ENCODE measurements at places on chromosomes 2 and 18.

DNA sequence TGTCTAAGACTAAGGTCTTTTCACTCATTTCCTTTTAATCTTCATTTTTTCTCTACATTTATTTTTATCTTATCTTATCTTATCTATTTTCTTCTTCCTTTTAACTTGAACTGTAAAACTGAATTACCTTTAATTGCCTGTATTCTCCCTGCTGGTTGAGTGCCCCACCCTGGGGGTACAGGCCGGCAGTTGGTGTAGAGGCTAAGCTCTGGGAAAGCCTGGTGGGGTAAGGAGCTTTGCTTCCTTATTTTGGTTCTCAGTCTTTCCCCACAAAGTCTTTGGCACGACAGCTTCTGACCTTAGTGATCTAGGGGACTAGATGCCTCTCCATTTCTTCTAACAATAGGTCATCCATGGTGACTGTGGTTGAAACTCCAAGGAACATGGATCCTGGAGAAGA is 26.8 kb upstream of the HAAO start:
- DNase-seq = no peak

DNA sequence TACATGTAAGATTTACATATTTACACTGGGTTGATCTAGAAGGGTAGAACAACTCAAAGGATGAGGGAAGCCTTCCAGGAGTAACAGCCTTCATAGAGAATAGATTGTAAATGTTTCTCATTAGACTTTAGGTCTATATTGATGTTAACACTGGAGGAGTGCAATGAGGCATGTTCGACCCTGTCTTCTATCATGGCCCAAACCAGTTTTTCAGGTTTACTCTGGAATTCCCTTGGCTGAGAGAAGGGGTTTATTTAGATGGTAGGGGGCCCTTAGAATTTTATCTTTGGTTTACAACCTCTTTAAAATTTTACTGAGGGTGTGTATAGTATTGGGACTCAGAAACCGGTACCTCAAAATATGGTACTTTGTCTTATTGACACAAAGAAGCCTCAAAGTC is 634.9 kb upstream of the PIK3C3 start:
- DNase-seq = no peak

DNA sequence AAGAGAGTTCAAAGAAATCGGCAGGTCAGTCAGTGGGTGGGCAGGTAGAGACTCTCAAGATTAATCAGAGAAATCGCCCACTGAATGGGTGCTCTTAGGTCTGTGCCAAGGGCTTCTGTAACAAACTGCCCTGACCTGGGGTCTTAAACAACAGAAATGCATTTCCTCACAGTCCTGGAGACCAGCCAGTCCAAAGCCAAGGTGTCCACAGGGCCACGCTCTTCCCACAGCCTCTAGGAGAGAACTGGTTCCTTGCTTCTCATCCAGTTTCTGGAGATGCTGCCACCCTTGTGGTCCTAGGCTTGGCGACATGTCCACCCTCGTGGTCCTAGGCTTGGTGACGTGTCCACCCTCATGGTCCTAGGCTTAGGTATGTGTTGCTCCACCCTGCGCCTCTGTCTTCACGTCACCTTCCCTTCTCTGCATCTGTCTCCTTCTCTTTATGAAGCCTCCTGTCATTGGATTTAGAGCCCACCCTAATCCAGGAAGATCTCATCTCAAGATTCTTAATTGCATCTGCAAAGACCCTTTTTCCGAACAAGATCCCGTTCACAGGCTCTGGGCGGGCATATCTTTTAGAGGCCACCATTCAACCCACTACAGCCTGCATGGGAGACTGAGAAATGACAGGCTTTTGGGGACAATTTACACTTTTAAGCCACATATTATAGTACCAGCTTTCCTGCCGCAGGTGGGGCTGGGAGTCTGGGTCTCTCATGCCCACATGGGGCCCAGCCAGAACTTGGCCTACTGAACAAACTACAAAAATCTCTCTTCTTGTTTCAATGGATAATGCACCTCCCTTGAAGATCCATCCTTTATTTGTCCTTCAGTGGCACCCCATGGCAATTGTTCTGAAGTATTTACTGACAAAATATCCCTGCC is 161.3 kb downstream of the ASB1 start:
- DNase-seq = no peak

DNA sequence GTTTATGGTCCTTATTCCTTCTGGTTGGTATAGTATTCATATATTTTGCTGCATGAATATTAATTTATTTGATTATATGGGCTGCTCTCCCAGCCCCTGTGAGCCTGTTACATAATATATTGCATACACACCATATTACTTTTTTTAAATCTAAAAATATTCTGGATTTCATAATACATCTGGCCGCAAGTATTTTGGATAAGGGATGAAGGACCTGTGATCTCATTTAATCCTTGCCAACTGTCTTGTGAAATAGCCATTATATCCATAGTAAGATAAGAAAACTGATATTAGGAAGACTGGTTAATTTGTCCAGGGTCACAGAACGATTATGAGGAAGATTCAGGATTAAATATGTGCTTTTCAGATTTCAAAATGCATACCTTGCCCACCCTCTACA is 433.6 kb downstream of the LPIN1 start:
- no peak for DNase-seq

DNA sequence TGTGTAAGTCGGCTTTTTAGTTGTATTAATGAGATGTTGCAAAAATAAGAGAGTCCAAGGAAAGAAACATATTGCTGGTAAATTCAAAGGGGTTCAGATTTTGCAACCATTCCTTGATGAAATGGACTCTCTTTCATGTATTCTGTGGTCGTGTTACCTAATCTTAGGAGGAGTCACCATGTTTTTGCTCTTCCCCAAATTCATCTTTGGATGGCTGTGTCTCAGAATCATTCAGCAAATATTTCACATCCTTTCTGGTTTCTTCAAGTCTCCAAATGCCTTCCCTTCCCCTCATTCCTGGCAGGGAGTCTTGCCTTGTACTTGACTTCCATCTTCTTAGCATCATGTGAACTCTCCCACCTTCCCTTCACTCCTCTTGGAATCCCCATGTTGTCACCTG is 66.1 kb downstream of the PTPRM start:
- no peak for DNase-seq
